Natural killer cell treated with Interleukin-12 subunit alpha and Interleukin-12 subunit beta and Interleukin-15 and Interleukin-18, amount 100 ng/mL, for 72 hours (primary cell): ENCODE measurements at places on chromosomes 5 and 9.

DNA sequence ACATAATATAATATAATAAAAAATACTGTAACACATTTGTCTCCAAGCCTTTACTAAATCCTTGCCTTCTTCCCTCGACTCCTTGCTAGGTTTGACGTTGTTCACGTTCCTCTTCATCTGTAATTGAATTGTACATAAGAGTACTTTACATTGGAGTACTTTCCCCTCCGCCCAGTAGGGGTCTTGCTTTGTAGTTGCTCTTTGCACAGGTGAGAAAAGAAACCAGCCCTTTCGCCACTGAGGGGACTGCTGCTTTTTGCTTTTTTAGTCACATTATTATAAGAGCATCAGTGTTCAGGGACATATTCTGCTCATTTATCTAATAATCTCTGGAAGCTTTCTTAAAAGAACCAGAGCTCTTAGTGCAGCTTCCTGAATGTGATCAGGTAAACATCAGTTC, 115.0 kb downstream of the CETN3 start:
- DNase-seq: no peak

- DNase-seq: no peak
These were observed 126.1 kb upstream of the HAND1 start for GRCh38 chr5:154603953-154604679.

GRCh38 chr9:100739208-100739607, 161.3 kb downstream of the CAVIN4 start:
- DNase-seq: no peak

DNA sequence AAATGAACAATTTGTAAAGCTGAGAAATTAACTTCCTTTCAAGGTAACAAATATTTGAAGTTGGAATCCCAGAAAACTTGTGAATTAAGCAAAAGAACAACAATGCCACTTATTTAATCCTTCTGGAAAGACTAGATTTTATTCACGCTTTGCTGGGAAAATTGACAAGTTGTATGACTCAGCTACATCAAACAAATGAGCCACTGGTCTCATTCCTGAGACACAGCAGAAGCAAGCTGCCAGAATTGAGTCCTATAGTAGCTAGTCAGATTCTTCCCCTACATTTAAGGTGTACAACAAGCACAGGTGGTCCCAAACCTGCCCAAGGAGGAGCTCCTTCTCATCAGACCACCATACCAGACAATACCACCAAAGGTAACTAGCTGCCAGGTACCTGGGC, 280.7 kb downstream of the SPOCK1 start:
- no peak for DNase-seq

DNA sequence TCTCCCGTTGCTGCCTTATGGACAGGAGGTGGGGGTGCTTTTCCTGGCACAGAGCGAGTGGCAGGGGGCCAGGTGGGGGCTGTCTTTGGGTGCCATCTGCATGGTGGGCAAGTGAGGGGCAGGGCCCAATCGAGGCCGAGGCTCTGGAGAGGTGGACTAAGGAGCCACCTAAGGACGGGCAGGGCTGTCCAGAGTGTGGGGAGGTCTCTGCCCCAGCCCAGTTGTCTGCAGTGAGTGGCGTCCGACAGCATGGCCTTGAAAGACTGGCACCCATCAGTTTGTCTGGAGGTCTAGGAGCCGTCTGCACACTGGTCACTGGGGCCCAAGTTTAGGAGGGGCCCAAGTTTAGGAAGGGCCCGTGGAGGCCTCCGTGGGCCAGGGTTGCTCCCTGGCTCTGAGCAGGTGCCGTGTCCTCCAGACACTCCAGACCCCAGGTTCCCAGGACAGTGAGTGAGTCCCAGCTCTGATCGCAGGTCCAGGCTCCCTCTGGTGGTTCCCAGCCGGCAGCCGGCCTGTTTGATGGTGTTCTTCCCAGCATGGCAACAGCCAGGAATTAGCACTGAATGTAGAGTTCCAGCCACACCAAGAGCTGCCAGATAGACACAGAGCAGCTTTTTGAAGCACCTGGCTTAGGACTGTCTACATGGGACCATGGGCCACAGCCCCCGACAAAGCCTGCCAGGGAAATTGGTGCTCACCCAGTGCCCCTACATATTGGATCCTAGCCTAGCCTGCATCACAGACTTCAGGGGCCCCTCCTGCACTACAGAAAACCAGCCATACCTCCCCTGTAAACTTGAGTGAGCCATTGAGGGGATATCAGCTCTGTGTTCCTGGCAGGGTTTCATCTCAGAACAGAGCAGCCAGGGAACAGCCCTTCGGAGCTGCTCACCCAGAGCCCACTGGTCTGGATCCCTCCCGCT, 120.9 kb downstream of the WNK2 start:
- no peak for DNase-seq

- no peak for DNase-seq
These were observed 28.5 kb upstream of the RICTOR start for GRCh38 chr5:39102684-39103155.

DNA sequence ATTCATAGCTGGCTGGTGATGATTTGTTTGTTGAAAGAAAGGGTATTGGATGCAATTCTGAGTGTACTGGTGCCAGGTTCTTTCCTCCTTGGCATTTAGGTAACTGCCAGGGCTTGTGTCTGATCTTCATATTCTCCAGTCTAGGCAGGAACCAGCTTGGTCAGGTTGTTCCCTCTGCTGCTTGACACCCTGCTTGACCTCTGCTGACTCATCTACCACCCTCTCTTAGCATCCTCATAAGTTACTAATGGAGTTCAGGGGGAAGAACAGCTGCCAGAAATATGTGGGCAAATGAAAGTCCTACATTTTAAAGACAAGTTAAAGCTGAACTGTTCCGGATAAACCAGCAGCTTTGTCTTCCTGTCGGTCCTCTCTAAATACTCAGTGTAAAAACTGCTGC, 116.1 kb upstream of the TNC start:
- DNase-seq: no peak

- DNase-seq: no peak
These were observed 220.8 kb downstream of the PRR16 start for GRCh38 chr5:120684749-120685415.

- no peak for DNase-seq
These were observed 928 bp downstream of the HACD4 start for GRCh38 chr9:21030389-21031035.

DNA sequence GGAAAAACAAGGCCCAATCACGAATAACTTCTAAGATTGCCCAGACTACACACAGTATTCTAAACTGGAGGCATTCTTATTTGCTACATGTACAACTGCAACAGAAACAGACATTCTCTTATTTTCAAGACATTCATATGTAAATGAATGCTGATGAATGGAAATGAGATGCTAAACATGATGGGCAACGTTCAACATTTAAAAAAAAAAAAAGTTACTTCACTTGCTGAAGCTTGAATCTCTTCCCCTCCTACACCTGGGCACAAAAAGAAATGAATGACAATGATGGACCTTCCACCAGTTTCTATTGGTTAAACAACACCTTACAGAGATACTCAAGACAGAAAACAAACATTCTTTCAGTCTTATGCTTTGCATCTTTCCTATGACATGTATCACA, 160.5 kb downstream of the BNC2 start:
- DNase-seq: no peak

DNA sequence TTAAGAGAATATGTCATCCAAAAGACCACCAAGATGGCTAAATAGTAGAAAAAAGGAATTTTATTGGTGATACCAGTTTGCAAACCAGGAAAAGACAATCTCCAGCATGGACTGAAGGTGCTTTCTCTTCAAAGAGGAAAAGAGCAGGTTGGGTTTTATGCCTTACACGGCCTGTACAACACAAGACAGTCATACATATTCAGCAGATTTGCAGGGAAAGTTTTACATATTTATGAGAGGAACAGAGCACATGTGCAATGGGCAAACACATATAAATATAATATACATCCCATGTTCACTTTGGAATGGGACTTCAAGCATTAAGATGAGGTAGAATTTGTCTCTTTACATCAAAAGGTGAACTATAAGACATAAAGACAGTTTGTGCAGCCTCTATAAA, 70.3 kb upstream of the PPP2CA start:
- DNase-seq: no peak

DNA sequence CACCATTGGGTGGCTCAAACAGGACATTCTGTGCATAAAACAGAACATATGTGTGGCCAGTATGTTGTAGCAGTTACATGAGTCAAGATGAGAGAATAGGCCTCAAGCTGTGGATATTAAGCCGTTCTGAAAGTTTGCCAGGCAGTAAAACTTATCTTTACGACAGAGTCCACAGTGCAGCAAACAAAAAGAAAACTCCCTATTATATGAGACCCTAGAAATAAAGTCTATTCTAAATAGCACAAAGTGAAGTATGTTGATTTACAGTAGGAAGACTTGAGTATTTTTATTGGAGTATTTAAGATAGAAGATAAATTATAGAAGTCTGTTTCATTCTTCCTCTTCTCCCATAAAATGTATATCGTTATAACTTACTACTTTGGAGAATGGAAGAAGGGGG, 271.5 kb downstream of the ADGRV1 start:
- no peak for DNase-seq

DNA sequence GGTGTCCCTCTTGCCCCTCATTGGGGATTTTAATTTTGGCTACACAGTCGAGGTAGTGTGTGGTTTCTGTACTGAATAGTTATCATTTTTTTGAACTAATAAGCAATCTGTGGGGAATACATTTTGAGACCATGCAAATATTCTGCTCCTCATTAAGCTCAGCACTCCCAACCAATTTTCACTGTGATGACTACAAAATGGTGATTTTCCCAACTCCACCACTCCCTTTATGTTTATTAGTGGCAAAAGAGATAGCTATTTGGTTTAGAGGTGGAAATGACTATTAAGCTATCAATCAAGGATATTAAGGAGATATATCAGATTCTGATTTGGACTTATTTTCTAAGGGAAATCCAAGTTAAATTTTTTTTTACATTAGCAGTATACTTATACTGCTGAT, 62.9 kb downstream of the FOCAD start:
- no peak for DNase-seq

DNA sequence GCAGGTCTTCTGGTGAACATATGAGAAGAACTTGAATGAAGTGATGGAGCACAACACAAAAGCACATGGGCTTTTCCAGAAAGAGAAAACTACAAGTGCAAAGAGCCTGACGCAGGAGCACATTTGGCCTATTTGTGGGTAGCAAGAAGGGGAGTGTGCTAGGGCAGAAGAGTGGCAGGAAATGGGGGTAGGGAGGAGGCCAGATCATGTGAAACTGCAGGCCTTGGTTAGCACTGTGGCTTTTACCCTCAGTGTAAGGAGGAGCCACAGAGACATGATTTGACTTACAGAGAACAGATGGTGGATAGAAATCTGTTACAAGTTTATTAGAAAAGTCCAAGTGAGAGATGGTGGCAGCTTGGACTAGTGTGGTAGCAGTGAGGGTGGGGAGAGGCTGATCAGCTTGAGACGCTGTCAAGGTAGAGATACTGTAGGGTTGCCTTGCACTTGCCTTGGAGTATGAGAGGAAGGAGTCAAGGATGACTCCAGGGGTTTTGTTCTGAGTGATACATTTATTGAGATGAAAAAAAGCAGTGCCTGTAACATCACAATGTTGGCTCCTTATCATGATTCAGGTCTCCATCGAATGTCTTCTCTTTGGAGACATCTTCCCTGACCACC, 126.7 kb downstream of the PPP2R2B start:
- DNase-seq: peak; percentile 92
